CD4-positive, alpha-beta T cell treated with Interleukin-2 at 100 ng/mL for 4 hours (primary cell): ENCODE measurements at places on chromosomes 13 and 19.

- no peak for DNase-seq
Observed at GRCh38 chr13:104785952-104786351, 1719.7 kb upstream of the SLC10A2 start.

GRCh38 chr13:103957939-103958338 is 891.7 kb upstream of the SLC10A2 start:
- no peak for DNase-seq

GRCh38 chr19:58585442-58586132 is 12.5 kb upstream of the MZF1 start:
- DNase-seq: no peak

DNA sequence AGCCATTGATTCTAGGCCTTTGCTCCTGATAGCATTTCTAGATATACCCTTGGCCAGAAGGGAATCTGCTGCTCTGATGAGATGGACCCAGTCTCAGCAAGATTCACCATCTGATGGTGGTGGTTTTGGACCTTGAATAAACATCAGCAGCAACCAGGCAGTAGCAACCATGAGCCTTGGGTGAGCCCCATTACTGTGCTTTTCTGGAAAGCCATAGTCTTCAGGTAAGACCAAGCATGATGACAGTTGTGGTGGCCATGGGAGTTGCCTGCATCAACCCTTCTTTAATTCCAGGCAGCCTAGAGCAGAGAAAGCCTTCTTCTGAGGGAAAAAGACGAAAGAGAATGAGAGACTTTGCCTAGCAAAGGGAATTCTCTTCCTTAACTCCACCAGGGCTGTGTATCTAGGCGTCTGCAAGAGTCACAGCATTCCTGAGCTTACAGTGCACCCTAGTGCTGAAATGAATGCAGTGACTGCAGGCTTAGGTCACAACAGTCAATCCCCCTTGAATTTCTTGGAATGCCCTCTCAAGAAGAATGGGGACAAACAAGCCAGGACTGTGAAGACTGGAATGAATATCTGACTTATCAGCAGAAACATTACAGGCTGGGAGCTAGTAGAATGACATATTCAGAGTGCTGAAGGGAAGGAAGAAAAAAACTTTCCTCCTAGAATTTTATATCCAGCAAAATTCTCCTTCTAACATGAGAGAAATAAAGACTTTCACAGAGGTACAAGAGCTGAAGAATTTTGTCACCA is 942.4 kb upstream of the PCDH20 start:
- no peak for DNase-seq

- DNase-seq: no peak
Observed at GRCh38 chr19:52670046-52670445, 31.9 kb upstream of the ZNF83 start.

DNA sequence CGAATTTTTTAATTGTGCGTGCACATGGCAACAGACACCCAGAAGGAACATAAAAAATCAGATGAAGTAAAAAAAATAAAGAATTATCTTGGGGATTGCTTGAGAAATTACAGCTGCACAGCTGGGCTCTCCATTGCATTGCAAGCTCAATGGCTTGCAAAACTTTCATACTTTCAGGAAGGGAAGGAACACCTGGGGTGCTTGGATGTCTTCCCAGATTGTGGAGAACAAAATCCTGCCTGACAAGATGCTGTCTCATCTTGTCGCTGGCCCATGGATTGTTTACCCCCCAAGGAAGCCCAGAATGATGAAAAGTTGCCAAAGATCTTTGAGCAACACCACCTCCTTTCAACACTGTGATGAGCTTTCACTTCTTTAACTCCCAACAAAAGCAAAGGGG is 11.0 kb upstream of the CASP14 start:
- no peak for DNase-seq

DNA sequence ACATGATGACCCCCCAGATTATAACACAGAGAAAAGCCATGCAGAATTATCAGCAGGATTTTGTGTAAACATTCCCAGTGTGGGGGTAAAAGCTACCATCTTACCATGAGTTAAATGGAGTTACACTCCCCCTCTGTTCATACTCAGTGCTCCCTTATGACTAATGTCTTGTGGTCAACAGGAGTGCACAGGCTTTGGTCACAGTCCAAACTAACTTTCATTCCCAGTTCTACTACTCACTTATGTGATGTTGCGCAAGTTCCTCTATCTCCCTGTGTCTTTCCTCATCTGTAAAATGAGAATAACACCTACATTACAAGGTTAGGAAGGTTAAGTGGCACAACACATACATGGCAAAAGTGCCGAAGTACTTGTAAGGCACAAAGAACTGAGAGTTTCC is 277.9 kb downstream of the RBM26 start:
- DNase-seq: no peak

- DNase-seq: no peak
Observed at GRCh38 chr13:47408546-47409319, 511.9 kb upstream of the HTR2A start.

- no peak for DNase-seq
Observed at GRCh38 chr13:112844411-112844810, 124.6 kb upstream of the MCF2L start.

DNA sequence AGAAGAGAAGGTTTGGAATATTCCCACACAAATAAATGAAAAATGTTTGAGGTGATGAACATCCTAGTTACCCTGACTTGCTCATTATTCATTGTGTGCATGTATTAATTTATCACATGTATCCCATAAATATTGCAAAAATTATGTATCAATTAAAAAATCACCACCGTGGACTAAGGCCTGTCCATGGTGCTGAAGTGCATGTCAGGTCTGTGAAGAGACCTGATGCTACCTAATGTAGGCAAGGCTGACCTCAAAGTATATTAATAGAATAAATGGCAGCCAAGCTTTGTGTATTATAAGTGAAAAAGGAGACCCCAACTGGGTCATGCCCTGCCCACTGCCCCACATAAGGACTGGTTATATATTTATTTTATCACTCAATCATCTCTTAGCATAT is 34.4 kb upstream of the ZNF835 start:
- DNase-seq: no peak

- peak; percentile 94 for DNase-seq
Observed at GRCh38 chr19:16584248-16585093, 12.3 kb upstream of the SLC35E1 start.

DNA sequence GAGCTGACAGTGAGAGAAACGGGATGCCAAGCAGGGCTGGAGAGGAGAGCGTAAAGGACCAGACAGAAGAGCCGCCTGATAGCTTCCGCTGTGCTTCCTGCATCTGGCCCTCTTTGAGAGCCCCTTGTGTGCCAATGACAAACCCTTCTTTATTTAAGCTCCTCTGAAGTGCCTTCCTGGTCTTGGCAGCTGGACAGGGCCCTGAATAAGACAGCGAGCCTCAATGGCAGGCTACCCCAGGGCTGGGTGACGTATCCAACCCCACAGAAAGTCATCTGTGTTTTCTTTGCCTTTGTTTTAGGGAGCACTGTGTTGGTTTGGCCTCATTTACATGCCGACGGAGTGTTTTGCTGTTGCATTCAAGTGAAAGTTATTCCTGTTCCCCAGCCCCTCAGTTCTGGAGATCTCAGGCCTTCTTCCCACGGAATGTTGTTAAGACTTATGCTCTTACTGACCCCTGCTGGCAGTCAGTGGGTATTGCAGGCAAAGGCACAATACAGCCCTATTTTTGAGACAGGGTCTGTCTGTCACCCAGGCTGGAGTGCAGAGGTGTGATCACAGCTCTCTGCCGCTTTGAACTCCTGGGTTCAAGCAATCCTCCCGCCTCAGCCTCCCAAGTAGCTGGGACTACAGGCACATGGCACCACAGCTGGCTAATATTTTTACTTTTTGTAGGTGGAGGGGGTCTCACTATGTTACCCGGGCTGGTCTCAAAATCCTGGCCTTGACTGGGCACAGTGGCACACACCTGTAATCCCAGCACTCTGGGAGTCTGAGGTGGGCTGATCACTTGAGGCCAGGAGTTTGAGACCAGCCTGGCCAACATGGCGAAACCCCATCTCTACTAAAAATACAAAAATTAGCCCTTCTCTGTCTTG is 16.8 kb downstream of the CCL25 start:
- DNase-seq: no peak

- peak; percentile 49 for DNase-seq
Observed at GRCh38 chr13:31424130-31424729, 224.5 kb downstream of the B3GLCT start.

DNA sequence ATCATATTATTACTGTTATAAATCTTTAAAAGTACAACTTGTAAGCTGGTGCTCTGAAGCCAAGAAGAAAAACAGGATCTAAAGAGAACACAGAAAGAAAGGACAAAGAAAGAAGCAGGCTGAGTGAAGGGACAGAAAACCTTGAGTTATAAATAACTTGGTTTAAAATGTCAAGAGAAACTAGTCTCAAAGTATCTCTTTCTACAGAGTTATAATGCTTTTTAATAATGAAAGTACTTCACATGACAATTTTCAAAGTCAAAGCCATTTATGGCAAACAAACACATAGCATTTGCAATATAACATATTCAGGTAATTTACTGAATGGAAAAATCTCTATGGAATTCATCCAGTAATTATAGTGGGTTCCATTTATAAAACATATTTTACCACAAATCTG is 33.4 kb downstream of the CAB39L start:
- no peak for DNase-seq

- no peak for DNase-seq
Observed at GRCh38 chr13:40126306-40127085, 471.0 kb downstream of the COG6 start.

GRCh38 chr13:70173598-70173959 is 65.3 kb upstream of the KLHL1 start:
- no peak for DNase-seq

- DNase-seq: no peak
Observed at GRCh38 chr13:27638001-27638400, 16.3 kb downstream of the POLR1D start.

DNA sequence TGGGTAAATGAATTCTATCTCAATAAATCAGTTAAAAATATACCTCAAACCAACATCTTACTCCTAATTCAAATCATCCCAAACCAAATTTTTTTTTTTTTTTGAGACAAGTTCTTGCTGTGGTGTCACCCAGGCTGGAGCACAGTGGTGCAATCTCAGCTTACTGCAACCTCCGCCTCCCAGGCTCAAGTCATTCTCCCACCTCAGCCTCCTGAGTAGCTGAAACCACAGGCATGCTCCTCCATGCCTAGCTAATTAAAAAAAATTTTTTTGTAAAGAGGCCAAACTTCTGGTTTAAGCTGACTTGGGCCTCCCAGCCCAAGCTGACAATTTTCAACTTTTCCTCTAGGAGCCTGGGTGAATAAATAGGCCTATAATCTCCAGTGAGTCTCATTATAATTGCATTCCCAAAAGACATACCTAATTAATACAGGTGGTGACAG is 22.1 kb upstream of the OLFM2 start:
- DNase-seq: no peak

DNA sequence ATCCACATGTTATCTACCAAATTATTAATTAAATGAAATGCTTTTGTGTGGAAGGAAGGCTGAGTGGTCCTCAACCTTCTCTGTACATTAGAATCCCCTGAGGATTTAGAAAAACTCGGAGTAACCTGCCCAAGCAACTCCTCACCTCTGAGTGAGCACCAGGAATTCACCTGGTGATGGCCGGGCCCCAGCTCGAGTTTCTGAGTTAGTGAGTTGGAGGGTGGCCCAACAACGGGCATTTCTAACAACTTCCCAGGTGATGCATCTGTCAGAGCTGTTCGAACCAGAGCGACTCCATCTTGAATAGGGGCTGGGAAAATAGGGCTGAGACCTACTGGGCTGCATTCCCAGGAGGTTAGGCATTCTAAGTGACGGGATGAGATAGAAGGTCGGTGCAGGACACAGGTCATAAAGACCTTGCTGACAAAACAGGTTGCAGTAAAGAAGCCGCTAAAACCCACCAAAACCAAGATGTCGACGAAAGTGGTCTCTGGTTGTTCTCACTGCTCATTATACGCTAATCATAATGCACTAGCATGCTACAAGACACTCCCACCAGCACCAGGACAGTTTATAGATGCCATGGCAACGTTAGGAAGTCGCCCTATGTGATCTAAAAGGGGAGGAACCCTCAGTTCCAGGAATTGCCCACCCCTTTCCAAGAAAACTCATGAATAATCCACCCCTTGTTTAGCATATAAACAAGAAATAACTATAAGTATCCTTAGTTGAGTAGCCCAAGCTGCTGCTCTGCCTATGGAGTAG is 44.2 kb upstream of the SHISA2 start:
- DNase-seq: no peak

GRCh38 chr13:35781036-35782000 is 304.8 kb upstream of the MAB21L1 start:
- DNase-seq: no peak

DNA sequence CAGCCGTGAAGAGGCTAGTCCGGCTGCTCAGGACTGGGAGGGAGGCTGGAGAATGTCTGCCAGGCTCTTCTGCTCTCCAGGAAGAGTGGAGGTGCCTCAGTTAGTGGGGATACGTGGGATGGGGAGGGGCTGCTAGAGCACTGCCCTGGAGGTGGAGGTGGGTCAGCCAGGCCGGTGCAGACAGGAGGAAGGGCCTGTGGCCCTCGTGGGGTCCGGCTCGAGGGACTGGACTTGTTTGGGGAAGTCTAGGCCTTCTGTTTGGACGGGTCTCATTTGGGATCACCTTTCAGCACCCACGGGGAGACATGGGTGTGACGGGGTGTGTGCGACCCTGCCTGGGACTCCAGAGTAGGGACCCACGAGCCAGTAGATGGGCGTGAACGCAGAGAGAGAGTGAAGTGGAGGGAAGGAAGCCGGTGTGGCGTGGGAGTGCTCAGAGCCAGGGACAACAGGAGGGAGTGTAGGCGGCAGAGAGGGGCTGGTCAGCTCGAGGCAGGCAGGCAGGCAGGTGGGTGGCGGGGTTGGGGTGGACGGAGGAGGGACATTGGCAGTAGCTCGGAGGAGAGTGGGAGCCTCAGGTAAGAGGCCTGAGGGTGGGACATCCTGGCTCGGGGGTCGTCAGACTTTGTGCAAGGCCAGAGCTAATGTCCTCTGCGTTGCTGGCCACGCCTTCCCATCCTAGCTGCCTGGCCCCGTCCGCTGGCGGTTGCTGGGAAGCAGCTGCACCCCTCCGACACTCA is 11.5 kb downstream of the EPN1 start:
- DNase-seq: no peak

- DNase-seq: no peak
Observed at GRCh38 chr19:51948975-51949374, 21.7 kb downstream of the ZNF613 start.

GRCh38 chr13:49112782-49113525 is 107.2 kb upstream of the MLNR start:
- no peak for DNase-seq

- DNase-seq: no peak
Observed at GRCh38 chr19:34838248-34838647, 65.2 kb upstream of the ZNF599 start.
